ENCODE measurements at places on chromosomes 12 and 14.

DNA sequence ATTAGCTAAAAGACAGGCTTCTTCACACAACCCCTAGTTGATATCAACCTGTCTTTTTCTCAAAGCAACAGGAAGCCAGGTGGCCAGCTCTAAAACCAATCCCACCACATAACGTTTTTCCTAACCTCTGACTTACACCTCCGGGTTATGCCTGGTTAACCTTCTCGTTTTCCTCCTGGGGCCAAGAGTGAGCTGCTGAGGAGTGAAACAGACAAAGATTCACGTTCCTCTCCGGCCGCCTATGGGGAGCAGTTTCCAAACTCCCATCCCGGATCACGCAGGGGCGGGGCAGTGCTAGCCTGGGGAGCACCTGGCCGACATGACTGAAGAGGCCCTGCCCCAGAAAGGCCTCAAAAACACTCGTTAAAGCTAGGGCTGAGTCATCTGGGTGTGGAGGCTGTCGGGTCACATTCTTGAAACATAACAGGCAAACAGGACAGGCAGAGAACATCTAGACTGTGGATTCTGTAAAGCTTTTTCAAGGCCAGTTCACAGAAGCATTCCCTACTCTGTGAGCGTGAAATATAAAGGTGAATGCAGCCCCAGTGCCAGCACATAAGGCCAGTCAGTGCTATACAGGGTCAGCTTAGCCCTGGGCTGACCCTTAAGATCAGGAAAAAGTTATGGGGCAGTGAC lies 25.9 kb upstream of the LGALS3 start:
- DNase-seq, result peak; percentile 82

DNA sequence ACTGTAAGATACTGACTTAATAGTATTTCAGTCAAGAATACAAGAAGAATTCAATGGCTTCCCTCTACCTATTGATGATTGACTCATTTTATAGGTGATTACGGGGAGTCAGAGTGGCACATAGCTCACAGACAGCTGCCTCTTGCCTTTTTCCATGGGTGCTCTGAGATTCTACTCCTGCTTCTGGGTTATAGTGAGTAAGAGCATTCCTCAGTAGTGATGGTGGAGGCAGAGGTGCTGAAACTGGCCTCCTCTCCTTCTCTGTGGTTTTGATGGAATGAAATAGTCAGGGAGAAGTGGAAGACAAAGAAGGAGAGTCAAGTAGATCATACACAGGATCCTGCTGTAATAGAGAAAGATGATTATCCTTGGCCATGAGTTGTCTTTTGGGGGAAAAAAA lies 438.2 kb upstream of the FAR2 start:
- DNase-seq, result no peak

- no peak for DNase-seq
These were observed 65.2 kb downstream of the NINJ2 start for GRCh38 chr12:597926-598568.

- no peak for DNase-seq
These were observed 64.8 kb downstream of the CCDC60 start for GRCh38 chr12:119399301-119399700.

DNA sequence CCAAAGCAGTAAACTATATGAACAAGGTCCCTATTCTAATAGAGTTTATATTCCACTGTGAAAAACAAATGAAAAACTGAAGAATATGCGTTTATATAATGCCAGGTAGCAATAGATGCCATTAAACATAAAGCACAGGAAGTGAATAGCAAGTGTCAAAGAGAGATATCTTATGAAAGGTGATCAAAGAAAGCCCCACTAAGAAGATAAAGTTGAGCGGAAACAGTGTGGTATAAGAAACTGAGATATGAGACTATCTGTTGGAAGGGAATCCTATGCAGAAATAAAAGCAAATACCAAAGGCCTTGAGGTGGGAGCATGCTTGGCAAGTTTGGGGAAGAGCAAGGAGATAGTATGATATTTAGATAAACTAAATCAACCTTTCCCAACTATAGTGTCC lies 123.1 kb upstream of the FAR2 start:
- no peak for DNase-seq

DNA sequence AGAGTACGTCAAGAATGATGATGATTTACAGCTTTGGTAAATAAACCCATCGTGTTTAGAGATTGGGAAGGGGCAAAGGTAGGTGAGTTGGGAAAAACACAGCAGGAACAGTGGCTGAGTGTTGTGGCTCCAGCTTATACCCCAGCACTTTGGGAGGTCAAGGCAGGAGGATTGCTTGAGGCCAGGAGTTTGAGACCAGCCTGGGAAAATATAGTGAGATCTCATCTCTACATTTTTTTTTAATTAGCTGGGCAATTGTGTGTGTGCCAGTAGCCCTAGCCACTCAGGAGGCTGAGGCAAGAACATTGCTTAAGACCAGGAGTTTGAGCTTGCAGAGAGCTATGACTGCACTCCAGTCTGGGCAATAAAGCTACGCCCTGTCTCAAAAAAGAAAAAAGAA lies 77.1 kb downstream of the RASSF9 start:
- DNase-seq, result no peak

GRCh38 chr12:20028033-20028432 lies 340.3 kb upstream of the PDE3A start:
- peak; percentile 7 for DNase-seq

DNA sequence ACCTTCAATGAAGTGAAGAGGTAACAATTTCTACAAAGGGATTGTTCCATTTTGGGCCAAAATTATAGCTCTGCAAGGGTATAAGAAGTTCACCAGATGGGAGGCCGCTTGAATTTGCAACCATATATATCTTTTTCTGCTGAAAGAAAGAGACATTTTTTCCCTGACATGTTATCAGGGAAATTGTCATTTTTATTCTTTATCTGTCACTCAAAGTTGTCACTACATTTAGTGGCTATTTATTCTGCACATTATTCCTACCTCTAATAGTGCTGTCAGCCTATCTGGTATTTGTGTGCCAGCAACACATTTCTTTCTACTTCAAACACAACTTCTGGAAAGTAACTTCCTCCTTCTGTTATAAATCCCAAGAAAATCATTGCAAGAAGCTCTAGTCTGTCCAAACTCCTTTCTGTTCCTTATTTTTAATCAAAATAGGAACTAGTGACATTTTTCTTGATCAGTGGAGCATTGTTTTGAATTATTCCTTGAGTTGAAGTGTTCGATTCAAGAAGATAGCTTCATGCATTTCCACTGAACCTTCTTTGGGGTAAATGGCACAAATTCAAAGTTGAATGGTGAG lies 137.9 kb upstream of the ATP2B1 start:
- DNase-seq, result no peak

GRCh38 chr12:119486599-119487154 lies 106.9 kb upstream of the TMEM233 start:
- DNase-seq, result no peak

DNA sequence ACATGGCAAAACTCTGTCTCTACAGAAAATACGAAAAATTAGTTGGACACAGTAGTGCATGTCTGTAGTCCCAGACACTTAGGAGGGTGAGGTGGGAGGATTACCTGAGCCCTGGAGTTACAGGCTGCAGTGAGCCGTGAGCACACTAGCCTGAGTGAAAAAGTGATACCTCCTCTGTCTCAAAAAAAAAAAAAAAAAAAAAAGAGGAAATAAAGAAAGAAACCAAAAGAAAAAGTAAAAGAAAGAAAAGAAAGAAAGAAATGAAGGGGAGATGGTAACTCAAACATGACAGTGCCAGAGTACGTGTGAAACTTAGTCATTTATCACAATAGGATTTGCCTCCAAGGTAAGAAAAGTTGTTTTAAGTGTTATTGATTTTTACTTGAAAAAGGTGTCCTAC lies 407.0 kb upstream of the MGAT4C start:
- DNase-seq, result no peak

DNA sequence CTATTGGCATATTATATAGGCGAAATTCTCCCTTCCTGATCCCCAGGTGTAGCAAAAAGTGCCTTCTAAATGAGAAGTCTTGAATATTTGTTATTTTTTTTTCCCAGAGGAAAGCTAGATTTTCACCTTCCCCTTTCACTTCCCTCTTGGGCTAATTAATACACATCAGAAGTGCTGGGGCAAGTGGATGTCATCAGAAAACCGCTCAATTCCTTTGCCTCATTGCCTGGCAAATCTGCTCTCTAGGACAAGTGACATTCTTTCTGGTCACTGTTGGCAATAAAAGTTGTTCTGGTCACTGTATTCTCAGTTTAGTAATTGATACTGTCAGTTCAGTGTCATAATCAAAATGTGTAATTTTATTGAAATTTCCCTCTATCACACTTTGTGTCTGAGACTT lies 174.5 kb downstream of the ETNK1 start:
- no peak for DNase-seq

DNA sequence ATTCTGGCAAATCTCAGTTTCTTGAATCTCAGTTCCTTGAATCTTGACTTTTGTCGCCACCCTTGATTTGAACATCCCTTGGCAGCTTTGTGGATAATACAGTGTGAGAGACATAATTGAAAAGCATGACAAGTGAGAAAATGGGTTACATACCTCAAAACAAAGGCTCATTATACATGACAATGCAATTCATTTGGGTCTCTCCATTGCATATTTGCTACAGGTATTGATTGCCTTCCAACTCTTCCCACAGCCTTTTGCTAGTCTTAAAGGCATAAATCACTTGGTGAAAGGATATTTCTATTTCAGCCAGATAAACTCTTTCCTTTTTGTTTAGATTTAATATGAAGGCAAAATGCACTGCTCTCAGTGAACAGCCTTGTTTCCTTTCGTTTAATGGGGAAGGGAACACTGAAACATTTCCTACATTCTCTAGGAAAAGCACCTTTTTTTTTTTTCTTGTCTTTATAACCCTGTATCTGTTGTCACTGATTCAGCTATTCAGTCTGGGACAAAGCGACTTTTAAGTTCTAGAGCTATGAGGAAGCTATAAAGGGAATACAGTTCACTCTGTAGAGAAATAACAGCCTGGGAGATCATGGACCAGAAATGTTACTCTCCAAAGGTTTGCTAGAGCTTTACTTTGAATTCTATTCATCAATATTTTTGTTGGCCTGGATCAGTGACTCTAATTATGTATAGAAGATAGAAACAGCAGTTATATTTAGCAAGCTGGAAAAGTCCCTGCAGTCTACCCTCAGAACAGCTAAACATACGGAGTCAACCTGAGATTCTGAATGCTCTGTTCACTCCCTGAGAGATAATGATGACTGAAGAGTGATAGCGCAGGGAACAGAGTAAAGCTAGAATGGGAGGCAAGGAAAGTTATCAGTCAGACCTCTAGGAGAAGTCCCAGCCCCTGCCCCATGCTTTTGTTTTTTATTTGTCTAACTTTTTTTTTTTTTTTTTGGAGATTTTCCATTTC lies 311.4 kb downstream of the RGS6 start:
- DNase-seq, result no peak

DNA sequence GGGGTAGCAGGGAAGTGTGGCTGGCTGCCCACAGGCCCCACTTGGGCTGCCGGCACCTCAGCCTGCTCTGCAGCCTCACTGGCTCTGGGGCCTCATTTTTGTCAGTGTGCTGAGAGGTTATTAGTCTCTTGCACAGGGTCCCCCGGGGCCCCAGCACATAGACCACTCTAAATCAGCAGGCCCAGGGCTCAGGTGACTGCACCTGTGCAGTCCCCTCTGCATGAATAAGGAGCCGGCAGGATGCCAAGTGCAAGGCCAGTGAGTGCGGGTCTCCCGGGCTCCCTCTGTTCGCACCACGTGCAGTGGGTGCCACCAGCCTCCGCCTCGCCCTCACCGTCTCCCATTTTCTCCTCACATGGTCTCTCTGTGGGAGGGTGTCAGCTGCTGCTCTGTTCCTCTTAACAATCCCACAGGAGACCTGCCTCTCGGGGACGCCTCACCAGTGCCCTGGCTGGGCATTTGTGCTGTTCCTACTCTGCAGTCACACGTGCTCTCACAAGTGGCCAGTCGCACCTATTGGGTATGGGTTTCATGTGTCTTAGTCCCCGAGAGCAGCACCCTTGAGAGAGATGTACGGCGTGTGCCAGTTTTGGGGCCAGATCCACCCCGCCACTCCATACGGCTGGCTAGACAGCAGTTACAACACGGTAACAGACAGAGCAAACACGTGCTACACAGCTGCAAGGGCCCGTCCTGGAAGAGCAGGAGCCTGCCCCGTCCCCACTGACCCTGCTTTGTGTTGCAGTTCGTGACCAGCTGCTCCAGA lies 40.4 kb downstream of the MMAB start:
- DNase-seq, result no peak

DNA sequence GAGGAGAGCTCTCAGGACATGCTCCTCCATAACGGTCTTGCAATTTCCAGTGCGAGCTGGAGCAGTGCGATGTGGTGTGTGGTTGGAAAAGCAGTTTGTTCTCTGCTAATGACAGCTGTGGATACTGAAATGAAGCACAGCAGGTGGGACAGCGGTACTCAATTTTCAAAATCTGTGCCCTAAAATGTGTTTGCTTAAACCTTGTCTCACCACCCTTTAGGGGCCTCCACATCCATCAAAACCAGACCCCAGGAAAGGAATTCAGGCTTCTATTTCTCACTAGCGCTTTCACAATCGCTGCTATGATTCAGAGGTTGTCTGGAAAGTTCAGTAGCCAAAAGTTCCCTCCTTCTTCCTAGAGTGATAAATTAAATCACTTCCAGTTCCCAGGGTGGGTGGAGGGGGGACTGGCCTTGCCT lies 440.8 kb downstream of the EGLN3 start:
- no peak for DNase-seq

- no peak for DNase-seq
These were observed 3.7 kb downstream of the IFFO1 start for GRCh38 chr12:6552140-6552551.

- DNase-seq, result no peak
These were observed 82.7 kb downstream of the GAS2L3 start for GRCh38 chr12:100656141-100656540.

DNA sequence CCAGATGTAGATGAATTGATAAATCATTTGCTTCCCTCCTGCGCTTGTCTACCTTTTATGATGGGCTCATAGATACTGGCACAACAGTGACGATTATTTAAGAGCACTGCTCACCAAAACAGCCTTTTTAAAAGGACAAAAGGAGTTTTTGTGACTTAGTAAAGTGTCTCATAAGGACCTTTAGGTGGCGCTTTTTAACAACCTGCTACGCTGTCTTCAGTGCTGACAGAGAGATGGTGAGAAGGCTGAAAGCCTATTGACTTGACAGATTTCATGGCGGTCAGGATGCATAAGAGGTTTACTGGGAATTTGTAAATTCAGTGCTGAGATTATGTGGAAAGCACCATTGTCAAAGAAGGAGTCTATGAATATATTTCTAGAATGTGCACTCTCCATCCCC lies 87.6 kb downstream of the SLC15A5 start:
- DNase-seq, result no peak

DNA sequence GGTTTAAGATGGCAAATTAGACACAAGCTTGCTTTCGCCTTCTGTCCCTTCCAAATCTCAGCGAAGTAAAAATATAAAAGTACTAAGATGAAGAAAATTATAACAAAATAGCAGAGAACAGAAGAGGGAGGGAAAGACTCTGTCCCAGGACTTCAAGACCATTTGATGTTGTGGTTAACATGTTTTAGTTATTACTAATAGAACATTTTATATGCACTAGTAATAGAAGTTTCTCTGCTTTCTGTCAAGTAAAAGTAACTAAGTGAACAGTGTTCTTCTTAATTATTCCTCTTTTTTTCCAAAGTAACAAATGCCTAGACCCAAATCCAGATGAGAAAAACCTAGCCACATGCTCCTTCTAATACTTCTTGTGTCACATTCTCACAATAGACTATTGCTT lies 85.1 kb upstream of the DAAM1 start:
- no peak for DNase-seq

- no peak for DNase-seq
These were observed 50.1 kb downstream of the SLC2A13 start for GRCh38 chr12:40055776-40056175.

- DNase-seq, result no peak
These were observed 212.2 kb downstream of the KIF26A start for GRCh38 chr14:104350463-104351185.

- no peak for DNase-seq
These were observed 369.6 kb downstream of the ATP23 start for GRCh38 chr12:58310809-58311622.

- no peak for DNase-seq
These were observed at the start of gene PTPN21 for GRCh38 chr14:88554457-88555286. Gene PTPN21, minus strand, starts transcription at chr14:88555007. Its CDS starts 4,590 bp downstream, at chr14:88550417.
